Amniotic stem cell (primary cell): ENCODE measurements at places on chromosomes 12 and 14.

DNA sequence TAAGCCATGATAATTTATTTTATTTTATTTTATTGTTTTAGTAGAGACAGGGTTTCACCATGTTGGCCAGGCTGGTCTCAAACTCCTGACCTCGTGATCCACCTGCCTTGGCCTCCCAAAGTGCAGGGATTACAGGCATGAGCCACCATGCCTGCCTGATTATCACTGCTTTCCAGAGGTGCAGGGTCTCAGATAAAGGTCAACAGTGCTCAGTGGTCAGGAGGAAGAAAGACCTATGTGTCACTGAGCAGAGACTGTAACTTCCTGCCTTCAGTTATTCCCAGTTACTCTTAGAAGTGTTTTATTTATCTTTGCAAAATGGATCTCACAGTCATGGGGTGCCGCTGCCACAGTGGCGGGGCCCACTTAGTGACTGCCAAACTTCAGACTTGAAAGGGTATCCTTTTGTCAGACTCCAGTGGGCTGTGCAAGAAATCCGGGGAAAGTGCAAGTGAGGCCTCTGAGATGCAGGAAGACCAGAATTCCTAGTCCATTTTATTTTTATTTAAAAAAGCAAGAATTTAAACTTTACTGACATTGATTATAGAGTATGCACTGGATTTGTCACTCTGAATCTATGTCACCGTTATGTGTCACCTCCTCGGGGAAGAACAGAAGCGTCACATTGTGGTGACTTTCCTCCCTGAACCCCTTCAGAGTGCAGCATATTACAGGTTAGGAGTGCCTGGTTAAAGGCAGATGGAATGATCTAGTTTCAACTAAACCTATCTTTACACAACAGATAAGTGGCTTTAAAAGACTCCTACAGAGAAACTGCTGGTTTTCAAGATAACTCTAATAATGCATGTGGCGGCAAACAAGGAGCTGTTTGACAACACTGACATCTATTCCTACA lies 59.1 kb upstream of the BICD1 start:
- DNase-seq: no peak

- no peak for DNase-seq
Observed at GRCh38 chr12:81077686-81078441, at the start of gene ACSS3. TSS of gene ACSS3 (plus strand) at chr12:81078079. CDS start at chr12:81078121, 42 bp downstream.

GRCh38 chr12:124420996-124421674 lies 126.2 kb downstream of the RFLNA start:
- no peak for DNase-seq

DNA sequence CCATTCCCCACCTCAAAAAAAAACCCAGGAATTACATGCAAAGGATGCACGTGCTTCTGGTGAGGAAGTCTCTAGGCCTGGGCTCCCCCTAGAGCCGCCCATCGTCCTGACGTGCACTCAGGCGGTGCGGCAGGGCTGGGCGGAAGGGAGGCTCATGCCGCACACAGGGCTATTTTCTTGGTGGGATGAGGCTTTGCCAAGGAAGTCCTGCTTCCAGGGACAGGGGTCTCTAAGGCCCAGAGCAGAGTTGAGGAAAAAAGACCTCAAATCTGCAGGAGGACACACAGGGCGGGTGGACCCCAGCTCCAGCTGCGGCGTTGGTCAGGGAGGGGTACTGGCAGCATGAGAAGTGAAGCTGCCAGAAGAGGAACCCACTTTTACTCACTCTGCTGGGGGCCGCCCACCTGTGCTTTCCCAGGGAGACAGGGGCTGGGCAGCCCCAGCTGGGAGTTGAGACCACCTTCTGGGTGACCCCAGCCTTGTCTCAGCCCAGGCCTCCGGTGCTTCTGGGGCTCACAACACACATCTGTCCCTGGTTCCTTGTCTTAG lies 4.2 kb downstream of the RHOF start:
- no peak for DNase-seq

- peak; percentile 74 for DNase-seq
Observed at GRCh38 chr12:48810903-48811431, 7.3 kb upstream of the CACNB3 start.

- DNase-seq: no peak
Observed at GRCh38 chr12:28278499-28278898, 88.2 kb downstream of the CCDC91 start.

- no peak for DNase-seq
Observed at GRCh38 chr12:4114986-4115385, 158.6 kb upstream of the CCND2 start.

- no peak for DNase-seq
Observed at GRCh38 chr12:56749359-56749758, 2.8 kb downstream of the PRIM1 start.

DNA sequence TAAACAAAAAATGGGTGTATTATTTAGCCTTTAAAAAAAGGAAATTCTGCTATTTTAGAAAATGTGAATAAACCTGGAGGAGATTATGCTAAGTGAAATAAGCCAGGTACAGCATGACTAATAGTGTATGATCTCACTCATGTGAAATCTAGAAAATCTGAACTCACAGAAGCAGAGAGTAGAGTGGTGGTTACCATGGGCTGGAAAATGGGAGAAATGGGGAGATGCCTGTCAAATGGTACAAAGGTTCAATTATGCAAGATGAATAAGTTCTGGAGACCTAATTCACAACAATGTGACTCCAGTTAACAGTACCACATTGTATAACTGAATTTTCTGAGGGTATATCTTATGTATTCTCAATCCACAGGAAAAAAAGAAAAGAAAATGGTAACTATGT lies 17.4 kb upstream of the LEMD3 start:
- DNase-seq: no peak

DNA sequence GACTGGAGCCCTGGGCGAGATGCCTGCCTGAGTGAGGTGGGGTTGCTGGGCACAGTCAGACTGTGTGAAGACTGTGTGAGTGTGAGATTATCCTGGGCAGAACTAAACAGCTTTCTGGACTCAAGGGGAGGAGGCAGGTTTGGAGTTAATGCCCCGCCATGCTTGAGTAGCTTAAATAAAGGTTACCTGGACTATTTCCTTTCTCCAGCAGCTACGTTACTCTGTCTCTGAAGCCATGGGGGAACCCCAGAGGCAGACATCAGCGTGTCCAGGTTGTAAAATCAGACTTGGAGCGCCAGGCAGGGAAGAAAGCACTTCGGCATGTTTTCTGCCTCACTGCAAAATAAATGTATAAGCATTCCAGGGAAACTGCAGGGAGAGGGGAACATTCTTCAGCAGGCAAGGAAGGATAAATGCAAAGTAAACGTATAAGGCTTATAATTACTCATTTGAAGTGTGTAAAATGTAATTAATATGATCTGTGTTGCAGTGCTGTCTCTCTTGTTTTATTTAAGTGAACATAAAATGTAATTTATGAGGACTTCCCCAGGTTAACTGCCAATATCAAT lies 129.7 kb downstream of the CHST11 start:
- DNase-seq: no peak

DNA sequence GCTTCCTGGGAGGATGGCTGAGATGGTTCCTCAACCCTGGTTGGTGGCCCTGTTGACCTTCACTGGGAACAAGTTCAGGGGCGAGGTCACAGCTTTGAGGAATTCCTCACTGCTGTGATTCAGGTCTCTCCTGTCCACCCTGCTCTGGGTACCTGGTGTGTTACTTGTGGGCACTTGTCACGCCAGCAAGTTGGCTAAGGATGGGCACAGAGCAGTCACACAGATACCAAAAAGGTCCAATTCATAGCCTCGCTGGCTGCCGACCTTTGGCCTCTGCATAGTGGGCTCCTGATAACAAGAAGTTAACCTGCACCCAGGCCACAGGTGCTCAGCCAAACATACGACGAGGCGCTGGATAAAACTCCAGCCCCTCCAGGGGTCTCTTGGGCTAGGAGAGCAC lies 11.2 kb downstream of the SDS start:
- no peak for DNase-seq

GRCh38 chr12:123948401-123948795 lies 24.2 kb downstream of the CCDC92 start:
- DNase-seq: no peak

DNA sequence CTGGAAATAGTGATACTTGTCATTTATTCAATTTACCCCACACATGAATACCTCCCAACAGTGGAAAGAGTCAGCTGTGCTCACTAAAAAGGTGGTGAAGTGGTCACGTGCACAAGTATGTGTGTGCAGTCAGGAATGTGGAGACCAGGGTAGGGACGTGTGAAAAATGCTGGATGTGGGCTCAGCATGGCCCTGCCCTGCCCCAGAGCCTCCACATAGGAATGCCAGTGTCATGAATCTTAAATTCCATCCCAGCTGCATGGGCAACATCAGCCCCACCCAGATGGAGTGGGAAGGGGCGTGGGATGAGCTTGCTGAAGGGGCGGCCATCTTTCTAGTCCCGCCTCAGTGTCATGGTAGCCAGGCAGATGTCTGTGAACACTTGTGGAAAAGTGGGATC lies 87.7 kb downstream of the C12orf75 start:
- DNase-seq: peak; percentile 63

- DNase-seq: no peak
Observed at GRCh38 chr12:81956468-81956860, 197.3 kb upstream of the PPFIA2 start.

GRCh38 chr12:110316861-110317260 lies 35.8 kb downstream of the ATP2A2 start:
- peak; percentile 60 for DNase-seq

DNA sequence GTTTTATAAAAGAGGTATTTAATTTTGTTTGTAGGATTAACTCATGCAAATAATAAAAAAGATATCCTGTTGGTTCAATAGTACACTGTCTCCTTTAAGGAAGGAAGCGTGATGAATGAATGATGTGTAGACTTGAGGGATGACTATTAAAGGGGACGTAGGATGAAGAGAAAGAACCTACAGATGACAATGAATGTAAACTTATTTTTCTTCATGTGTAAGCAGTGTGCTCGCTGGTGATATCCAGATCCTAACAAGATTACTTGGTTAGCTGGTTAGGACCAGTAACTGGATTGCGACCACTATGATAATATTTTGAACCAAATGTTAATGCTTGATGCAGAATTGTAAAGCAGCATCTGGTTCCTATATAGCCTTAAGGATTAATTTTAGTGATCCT lies 2.6 kb downstream of the ARF6 start:
- DNase-seq: no peak

GRCh38 chr14:75393794-75394193 lies 34.0 kb upstream of the JDP2 start:
- no peak for DNase-seq

DNA sequence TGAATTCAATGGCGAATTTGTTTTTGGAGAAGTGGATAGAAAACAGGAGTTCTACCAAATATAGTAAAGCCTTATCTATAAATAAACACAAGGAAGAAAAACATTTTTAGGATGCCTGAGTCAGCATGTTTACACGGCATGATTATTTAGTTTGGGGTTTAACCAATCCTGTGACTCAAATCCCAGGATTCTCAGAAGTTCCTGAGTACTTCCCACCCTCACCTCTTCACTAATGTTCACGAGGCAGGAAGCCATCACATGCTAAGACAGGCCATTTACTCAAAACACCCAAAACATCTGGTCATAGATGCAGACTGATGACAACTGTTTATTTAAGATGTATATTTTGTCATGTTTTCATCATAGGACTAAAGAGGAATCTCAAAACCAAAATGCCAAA lies 3.4 kb upstream of the GLRX5 start:
- DNase-seq: no peak

DNA sequence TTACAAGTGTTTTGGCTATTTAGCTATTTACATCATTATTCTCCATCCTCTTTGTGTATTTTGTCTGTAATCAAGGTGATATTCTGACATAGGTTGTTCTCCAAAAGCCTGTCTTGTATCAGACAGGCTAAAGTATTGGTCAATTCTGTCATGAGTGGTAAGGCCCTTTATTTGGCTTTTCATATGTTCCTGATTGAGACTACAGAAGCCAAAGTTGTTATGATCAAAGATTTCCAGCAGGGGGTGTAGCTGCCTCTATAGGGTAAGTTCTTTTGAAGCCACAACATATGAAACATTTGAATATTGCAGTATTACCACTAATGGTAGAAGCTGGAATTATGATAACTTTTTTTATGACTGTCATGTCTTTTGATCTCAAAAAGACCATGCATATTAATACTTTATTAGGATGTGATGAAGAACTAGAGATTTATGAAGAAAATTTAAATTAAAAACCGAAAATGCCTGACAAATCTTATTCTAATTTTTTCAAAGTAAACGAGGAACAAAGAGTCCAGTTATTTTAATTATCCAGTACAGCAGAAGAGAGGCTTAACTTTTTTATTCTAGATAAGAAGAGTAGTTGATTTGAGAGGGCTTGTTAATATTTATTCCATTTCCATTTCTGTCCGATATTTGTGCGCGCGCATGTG lies 3.4 kb upstream of the ARHGAP5 start:
- DNase-seq: peak; percentile 61

DNA sequence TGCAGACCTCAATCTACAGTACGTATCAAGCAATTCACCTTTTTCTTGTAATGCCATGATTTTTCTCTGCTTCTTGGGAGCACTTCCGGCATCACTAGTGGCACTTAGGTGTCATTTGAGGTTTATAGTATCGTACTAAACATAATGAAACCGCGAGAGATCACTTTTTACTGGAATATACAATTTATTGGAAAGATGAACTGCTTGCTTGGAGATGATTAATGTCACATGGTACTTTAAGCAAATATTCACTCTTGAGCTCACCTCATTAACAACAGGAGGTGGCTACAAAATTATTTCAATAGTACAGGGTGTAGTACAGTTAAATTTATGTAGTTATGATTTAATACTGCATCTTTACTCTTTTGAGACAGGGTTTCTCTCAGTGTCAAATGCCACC lies 11.5 kb downstream of the FUT8 start:
- no peak for DNase-seq

GRCh38 chr14:63712123-63712522 lies 15.7 kb downstream of the SGPP1 start:
- DNase-seq: no peak

GRCh38 chr12:92156139-92156538 lies 10.5 kb upstream of the BTG1 start:
- DNase-seq: no peak

DNA sequence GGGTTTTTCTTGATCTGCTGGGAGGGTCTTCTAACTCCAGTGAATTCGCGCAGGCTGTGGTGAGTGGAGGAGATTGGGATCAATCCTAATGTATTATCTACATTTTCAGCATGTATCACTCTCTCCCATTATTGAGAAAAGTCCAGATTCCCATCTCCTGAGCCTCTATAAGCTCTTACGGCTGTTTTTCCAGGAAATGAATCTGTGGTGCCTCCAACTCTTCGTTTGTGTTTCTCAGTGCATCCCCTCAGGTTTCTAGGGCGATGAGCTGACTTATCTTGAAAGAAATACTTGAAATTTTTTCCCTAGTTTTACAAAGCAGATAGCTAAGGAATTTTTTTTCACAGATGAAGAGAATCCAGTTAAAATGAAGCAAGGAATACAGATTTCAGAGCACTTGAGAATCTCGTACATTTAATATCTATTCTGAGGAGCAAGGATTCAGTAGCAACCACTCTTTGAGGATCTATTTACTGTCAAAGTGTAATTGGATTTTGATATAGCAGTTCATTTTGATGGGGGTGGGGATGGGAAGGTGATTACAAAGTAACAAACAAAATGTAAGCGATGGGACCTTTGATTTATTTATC lies 138.7 kb downstream of the BRMS1L start:
- no peak for DNase-seq
